Iris pigment epithelial cell (primary cell): ENCODE measurements at places on chromosomes 13 and 19.

- DNase-seq: peak; percentile 28
These were observed 6.2 kb downstream of the TLE6 start for GRCh38 chr19:2983351-2984214.

- DNase-seq: no peak
These were observed 47.5 kb downstream of the NFIC start for GRCh38 chr19:3413796-3414327.

GRCh38 chr19:7900931-7901330, 2.7 kb upstream of the MAP2K7 start:
- no peak for DNase-seq

GRCh38 chr19:1775951-1776605, 22.8 kb downstream of the ONECUT3 start:
- DNase-seq: no peak

GRCh38 chr19:43305642-43306041, 36.3 kb upstream of the PSG9 start:
- no peak for DNase-seq

- DNase-seq: peak; percentile 91
These were observed 10.9 kb downstream of the SLC46A3 start for GRCh38 chr13:28707629-28708427.

GRCh38 chr19:33163481-33163880, 30.6 kb upstream of the LRP3 start:
- no peak for DNase-seq

DNA sequence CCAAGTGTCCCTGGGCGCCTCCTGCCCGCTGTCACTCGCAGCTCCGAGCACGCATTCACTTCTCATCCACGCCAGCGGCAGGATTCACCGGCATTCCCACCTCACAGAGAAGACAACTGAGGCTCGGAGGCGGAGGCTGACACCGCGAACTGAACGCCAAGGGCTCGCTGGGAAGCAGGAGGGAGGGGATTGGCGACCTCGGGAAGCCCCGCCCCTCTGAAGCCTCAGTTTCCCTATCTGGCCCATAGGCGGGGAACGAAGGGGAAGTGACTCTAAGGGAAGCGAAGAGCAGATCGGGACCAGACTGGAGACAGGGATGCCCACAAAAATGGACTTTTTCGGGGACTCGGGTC, 256 bp downstream of the MICOS13 start:
- DNase-seq: peak; percentile 31

- DNase-seq: no peak
These were observed 140.8 kb upstream of the SERP2 start for GRCh38 chr13:44232774-44233173.

- DNase-seq: peak; percentile 72
These were observed 293.6 kb downstream of the DNAJC15 start for GRCh38 chr13:43316946-43317353.

GRCh38 chr13:68428292-68428691, 1198.2 kb upstream of the PCDH9 start:
- DNase-seq: peak; percentile 34

- no peak for DNase-seq
These were observed 338.6 kb downstream of the FGF9 start for GRCh38 chr13:22009500-22009899.

DNA sequence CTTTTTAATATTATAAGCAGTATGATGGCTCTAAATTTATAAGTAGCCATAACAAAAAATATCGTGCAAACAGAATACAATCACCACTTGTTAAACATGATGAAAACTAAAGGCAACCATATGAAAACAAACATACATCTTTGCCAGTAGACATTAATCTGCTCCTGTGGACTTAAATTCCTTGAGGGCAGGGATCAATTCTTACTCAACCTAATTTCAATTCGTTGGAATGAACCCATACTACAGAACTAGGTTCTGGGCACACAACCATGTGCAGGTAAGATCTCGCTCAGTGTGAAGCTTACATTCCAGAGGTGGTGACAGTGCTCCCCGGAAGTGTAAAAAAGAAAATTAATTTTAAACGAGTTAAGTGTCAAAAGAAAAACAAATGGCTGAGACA, 13.4 kb downstream of the TBC1D4 start:
- DNase-seq: no peak

GRCh38 chr13:48402325-48402932, 10.5 kb downstream of the LPAR6 start:
- DNase-seq: no peak

DNA sequence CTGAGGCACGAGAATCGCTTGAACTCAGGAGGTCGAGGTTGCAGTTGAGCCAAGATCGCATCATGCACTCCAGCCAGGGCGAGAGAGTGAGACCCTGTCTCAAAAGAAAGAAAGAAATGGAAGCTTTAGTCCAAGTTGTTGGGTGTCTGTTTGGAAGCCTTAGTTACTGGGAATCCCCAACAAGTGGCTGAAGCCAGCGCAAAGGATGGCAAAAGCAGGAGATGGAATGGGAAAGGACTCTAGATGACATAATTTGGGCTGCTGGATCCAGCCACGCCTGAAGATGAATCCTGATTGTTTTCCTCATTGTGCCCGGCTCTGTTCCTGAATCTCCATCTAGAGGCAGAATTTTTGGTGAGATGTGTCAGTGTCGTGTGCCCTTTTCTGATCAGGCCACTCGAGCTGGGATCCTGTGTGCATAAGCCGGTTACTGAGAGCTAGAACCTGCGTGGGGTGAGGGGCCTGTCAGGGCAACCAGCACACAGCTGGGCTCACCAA, 18.1 kb downstream of the CEBPA start:
- no peak for DNase-seq

DNA sequence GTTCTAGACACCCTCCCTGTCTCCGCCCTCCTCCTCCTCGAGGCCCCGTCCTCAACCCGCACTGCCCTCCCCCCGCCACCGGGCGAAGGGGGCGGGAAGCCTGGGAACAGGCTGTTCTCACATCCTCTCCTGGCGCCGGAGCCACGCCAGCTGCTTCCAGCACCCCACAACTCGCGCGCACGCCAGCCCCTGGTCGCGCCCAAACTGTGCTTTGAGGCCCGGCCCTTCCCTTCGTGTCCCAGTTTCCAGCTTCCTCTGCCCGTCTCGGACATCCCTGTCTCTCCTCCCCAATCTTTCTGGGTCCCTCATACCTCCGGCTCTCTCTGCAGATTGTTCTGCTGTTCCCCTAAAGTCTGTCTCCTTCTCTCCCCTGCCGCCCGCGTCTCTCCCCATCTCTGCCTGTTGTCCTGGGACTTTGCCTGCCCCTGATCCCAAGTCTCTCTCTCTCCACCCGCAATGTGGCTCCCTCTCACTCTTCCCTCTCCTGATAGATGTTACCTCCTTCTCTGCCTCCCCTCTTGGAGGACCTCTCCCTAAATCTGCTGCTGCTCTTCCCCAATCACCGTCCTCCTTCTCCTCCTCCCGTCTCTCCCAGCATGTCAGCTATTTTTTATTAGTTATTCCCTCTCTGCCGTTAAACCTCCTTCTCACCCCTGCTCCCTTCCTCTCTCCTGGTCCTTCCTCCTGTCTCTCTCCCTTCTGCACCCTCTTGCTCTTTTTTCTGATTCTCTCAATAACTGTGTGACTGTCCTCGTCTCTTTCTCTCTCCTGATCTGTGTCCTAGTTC, 14.2 kb downstream of the DPF1 start:
- DNase-seq: peak; percentile 37

DNA sequence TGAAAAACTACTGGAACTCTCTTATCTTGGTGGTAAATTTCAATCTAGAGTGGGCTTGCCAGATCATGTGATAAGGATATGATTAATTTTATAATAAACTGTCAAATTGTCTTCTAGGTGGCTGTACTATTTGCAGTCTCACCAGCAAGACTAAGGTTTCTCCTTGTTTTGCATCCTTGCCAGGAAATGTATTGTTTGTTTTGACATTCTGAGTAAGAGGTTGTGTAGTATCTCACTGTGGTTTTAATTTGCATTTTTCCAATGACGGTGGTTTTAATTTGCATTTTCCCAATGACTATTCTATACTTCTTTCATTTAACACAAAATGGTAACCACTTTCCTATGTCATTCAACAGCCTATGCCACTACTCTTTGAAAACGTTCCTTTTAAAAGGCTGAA, 2.0 kb downstream of the CAB39L start:
- DNase-seq: peak; percentile 74

DNA sequence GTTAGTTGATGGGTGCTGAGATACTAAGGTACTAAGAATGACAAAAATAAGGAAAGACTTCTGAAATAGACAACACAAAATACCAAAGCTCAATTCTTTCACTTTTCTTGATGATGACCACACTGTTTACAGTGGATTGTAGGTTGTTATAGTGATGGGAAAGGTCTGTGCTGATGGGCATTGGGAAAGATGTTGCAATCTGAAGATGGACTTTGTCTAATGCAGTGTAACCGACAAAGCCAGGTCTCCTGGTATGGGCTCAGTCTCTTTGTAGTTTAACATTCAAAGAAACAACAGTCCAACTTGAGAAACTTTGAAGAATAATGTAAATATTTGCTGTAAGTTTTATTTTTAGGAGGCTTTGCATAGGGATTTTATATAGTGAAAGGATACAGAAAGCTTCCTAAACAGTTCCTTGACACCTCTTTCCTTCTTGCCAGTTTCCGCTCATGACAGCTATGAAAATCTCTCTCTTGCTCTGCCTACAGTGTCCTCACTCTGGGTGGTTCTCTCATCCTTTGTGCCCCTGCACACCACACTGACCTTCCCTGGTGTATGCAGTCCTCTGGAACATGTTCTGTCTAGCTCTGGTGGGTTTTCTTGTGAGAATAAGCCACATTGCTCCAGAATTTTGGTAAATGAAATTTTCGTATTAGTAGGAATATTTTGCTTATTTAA, 172.2 kb downstream of the KCNRG start:
- DNase-seq: peak; percentile 18

GRCh38 chr19:4448147-4448985, 9.2 kb downstream of the UBXN6 start:
- no peak for DNase-seq

DNA sequence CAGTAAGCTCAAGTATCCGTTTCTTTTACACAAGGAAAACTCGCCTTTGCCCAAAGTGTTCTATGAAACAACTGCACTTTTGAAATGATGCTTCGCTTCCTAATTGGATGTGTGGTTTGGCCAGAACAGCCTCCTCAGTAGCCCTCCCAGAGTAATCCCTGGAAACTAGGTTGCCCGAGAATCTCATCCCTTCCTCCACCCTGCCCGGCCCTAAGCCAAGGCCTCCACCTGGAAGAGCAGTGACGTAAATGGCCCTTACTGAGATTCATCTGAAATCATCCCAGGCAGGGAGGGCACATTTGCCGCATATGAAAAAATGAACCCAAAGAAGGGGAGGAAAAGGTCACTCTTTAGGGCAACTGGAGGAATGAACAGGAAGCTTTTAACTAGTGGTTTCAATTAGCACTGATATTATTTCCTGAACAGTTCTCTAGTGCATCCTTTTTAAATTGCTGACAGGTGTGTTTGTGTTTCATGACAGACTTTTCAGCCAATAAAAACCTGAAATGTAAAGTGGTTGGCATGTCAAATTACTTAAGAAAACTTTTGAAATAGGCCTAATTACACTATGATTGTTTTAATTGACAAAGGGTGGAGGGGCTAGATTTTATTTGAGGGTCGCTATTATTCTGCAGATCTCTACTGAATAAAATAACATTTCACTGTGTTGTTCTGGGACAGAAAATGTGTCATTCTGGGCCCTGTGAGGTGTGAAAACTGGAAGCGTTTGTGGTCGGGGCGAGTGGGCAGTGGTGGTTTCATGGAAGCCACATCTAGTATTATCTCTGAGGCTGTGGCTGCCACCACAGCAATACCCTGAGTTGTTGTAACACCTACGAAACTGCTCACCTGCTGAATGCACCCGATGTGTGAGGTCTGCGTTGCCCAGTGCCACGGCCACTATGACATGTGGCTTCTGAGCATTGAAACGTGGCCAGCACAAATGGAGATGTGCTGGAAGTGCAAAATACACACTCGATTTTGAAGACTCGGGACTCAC, 112.1 kb downstream of the ZIC5 start:
- no peak for DNase-seq

DNA sequence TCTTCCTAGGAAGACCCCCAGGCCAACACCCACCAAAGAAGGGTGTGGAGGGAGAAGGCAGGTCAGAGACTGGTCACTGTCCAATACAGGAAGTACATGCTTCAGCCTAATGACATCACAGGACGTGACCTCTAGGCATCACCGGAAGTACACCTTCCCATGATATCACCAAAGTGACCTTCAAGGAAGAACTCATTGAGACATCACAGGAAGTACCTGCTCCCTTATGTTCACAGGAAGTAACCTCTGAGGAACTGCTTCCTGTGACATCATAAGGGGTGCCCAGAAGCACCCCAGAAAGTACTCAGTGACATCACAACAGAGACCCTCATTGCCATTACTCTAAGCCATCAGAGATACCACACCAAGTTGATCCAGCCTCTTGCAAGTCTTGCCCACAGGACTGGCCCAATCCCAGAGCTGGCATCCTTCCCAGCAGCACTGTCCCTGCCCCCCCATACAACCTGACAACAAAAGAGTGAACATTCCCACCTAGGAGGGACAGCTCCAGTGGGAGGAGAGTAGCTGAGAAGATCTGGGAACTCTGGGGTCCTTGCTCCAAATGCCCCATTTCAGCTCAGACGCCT, 24.2 kb upstream of the NANOS2 start:
- DNase-seq: no peak

- peak; percentile 96 for DNase-seq
These were observed 2.7 kb upstream of the RASAL3 start for GRCh38 chr19:15466851-15467733.

GRCh38 chr19:58355908-58356765, 2.8 kb upstream of the A1BG start:
- DNase-seq: peak; percentile 53
